Endothelial cell (in vitro differentiated cells): ENCODE measurements at places on chromosomes 16 and 17.

- DNase-seq = no peak
Observed at GRCh38 chr16:86010680-86011141, 111.7 kb downstream of the IRF8 start.

DNA sequence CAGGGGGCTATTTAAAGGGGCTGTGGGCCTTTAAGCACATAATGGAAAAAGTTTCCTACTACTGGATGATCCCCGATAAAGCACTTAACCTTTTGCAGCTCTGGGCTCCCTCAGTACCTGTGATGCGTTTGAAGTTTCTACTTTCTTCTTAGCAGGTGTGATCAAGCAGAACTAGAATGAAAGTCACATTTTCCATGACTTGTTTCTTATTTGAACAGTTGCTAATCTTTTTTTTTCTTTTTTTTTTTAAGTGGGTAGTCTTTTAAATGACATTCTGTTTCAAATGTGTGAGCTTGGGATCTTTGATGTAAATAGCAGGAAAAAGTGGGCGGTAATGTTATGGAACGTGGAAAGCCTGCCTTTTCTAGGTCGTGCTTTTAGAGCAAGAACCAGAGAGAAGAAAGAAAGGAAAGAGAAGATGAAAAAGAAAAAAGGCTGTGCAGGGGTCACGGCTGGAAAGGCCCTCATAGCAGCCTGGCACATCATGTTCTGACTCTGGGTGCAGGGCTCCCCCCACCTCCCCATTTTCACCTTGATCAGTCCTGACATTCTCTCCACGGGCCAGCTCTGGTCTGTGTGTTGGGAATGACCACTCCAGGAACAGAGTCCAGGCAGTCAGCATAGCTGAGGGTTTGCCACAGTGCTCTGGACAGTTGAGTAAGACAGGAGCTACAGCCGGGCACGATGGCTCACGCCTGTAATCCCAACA is 150.6 kb downstream of the CLEC16A start:
- no peak for DNase-seq

DNA sequence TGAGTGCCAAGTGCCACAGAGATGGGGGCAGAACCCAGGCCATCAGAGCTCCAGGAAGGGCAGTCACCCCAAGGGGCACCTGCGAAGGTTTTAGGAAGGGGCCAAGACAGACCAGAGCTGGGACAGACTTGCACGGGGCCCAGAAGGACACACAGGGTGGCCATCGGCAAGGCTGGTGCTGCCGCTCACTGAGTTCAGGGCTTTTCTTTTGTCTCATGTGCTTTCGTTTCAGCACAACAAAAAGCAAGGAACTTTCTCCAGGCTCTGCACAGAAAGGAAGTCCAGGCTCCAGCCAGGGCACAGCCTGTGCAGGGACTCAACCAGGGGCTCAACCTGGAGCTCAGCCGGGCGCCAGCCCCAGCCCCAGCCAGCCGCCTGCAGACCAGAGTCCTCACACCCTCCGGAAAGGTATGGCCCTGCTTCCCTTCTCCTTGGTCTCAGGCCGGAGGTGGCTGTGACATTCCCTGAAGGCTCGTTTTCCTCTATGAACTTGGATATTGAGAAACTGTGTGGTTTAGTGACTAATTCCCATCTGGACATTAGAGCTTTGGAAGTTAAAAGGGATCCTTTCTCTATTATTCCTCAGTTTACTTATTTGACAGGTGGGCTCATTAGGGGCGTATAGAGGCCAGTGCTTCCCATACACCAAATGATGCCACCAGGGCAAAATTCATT is 37.9 kb downstream of the ELAC2 start:
- no peak for DNase-seq

DNA sequence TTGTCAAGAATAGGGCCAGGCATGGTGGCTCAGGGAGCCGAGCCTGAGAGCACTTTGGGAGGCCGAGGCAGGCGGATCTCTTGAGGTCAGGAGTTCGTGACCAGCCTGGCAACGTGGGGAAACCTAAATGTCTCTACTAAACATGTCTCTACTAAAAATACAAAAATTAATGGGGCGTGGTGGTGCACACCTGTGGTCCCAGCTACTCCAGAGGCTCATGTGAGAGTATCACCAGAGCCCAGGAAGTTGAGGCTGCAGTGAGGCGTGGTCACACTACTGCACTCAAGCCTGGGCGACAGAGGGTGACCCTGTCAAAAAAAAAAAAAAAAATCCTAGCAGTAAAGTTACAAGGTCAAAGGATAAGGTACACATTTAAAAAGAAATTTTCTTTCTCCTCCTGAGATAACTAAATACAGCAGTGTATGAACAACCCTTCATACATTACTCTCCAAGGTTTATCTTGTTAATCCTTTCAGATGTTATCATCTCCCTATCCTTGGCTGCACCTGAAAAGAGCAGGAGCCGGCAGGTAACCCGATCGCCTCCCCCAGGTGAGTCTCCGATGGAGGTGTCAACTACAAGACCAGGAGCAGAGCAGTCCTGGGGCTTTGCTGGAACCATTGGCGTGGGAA is 122.3 kb downstream of the GOSR1 start:
- no peak for DNase-seq

GRCh38 chr17:7972131-7972785 is 30.2 kb upstream of the GUCY2D start:
- DNase-seq = no peak

DNA sequence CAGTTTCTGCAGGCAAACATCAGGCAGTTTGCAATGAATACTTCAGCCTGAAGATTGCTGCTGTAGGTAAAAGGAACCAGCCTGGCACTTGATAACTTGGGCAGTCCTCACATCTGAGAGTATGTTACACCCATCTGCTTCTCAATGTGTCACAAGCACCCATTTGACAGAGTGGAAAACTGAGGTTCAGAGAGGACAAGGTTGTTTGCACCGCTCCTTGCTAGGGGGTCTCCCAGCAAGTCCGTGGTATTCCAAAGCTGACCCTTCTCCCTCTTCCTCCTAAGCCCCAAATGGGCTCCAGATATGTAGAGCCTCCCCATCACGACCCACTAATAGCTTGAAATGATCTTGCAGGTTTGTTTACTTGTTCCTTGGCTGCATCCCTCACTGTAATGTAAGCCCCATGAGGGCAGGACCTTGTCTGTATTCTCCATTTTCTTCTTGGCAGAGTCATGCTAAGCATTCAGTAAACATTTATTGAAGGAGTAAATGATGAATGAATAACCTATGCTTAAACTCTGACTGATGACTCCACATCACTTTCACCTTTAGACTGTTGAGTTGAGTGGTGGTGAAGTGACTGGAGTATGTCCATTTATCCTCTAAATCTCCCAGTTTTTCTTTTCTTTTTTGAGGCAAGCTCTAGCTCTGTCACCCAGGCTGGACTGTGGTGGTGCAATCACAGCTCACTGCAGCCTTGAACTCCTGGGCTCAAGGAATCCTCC is 26.4 kb downstream of the HNF1B start:
- no peak for DNase-seq

DNA sequence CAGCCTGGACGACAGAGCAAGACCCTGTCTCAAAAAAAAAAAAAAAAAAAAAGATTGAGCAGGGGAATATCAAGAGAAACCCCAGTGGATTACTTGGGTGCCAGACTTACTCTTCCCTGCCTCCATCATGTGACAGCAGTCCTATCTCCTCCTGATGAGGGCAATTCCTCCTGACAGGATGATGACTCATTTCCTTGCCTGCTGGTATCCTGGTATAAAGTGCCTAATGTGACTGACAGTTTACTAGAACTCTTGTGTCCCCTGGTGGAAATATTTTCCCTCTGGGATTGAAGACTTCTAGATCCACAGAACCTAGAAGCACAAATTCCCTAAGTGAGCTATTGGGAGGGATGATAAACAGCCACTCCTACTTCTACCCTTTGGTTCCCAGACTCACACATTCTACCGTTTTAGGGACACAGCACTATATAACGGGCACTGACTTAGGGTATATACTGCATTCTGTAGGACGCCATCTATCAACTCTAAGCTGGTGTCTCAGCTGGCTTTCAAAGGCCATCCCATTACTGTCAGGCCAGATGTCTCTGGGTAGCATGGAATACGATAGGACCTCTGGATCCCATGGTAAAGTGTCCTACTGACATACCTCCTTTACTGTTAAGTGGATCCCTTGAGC is 114.6 kb upstream of the MED13 start:
- no peak for DNase-seq

- DNase-seq = no peak
Observed at GRCh38 chr16:47377154-47377553, 83.7 kb downstream of the ITFG1 start.

GRCh38 chr16:4613636-4614570 is 785 bp downstream of the UBALD1 start:
- peak; percentile 43 for DNase-seq

- no peak for DNase-seq
Observed at GRCh38 chr17:55023626-55024025, 55.1 kb downstream of the STXBP4 start.

- no peak for DNase-seq
Observed at GRCh38 chr17:38733282-38733981, 3.3 kb downstream of the CISD3 start.

GRCh38 chr17:78396441-78397337 is 18.2 kb downstream of the PGS1 start:
- DNase-seq = no peak

DNA sequence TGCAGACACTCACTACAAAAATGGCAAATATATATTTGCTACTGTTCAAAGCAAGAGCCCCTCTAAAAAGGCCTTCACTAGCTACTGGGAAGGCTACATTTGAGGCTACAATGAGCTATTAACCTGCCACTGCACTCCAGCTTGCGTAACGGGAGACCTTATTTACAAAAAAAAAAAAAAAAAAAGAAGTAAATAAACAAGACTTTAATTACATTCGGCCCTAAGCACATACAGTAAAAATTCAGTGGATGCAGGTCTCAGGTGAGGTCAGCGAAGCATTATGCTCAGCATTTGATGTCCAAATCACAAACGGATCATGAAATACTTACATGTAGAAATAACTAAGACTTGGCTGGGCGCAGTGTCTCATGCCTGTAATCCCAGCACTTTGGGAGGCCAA is 26.7 kb upstream of the LCMT1 start:
- no peak for DNase-seq

DNA sequence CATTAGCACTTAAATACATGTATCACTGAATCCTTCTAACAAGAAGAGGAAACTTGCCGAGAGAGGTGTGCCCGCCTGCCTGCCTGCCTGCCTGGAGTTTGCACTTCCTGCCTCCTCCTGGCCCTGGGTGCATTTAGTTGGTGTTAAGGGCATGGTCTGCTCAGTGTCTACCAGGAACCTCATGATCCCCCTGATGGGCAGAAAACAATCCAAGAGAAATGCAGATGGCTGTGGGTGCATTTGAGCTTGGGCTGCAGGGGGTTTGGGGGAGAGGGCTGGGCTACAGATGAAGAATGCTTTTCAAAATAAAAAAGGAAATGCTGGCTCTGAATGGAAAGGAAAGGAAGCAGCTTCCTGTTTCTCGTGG is 10.1 kb downstream of the KSR1 start:
- peak; percentile 26 for DNase-seq

- DNase-seq = peak; percentile 87
Observed at GRCh38 chr17:76523084-76524037, 14.1 kb downstream of the CYGB start.

GRCh38 chr17:57595947-57596695 is 149.0 kb downstream of the CCDC182 start:
- DNase-seq = peak; percentile 21

DNA sequence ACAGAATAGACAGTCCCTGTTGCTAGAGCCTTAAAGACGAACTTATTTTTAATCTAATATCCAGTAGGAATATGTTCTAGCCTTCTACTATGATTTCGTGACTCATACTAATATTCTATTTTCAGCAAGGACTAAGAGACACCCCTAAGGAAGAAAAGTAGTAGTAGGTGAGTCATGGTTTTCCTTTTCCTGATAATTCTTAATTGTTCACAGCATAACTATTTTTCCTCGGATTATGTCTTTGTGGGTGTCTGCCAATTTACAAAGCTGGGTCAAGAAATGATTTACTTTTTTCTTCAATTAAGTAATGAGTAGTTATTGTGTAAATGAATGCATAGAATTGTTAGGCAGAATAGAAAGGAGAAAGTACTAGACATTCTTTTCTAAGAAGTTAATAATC is 292.2 kb downstream of the TOX3 start:
- no peak for DNase-seq

DNA sequence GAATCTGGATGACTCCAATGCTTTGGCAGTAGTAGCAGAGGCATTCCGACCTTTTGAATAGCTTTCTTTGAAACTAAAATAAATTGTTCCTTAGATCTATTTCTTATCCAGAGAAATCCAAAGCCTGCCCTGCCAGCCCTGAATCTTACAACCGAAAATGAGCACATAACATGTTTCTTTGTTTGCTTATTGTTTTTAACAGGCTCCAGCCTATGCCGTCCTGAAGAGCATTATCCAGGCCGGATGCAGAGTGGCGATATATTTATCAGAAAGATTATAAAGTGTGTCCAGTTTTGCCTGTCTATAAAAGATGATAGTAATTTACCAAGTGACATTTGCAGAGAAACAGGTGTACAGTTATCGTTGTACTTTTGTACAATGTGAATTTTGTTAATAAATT is 10.5 kb downstream of the COQ7 start:
- DNase-seq = no peak

- no peak for DNase-seq
Observed at GRCh38 chr17:50414808-50415207, 11.2 kb upstream of the ACSF2 start.

DNA sequence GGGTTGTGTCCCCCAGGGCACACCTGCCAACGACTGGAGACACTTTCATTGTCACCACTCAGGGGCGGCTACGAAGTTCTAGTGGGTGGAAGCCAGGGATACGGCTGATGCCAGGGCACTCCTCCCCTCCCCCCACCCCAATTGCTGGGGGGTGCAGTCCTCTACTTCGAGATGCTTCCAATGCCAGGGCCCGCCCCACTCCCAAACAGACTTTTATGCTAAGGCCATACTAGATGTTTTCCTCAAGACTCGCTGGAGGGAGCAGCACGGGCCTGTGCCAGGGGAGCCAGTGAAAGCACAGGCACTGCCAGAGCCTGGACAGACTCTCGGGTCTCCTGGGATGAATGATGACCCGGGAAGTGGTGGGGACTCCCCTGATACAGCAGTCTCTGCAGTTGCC is 178.0 kb downstream of the CPPED1 start:
- no peak for DNase-seq

GRCh38 chr16:89322321-89323119 is 105.0 kb downstream of the ZNF778 start:
- DNase-seq = peak; percentile 50

- DNase-seq = no peak
Observed at GRCh38 chr16:85928401-85928820, 29.4 kb downstream of the IRF8 start.

DNA sequence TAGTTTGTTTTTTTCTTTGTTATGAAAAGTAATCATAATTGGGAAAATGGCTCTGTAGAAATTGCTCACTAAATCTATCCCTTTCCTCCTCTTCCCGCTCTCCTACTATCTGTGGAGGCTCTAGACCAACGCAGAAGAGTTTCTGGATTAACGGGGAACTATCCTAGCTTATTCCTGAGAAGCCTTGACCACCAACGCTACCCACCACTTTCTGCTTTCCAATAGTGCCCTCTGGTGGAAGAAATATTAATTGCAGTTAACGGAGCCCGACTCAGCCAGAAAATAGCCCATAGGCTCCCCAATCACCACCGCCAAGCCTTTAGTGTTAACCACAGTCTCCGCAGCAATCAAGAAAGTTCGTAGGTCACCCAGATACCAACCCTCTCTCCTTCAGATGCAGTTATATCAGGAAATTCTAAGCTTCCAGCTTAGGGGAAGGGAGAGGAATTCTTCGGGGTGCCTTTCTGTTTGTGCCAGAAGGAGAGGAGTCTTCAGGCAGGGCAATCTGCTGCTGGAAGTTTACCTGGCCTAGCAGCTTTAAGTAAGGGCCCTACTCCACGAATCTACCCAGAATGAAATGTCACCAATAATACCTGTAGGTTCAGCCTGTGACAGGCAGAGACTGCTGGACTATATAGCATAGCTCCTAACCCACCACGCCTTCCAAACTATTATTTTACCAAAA is 23.0 kb upstream of the NSRP1 start:
- peak; percentile 81 for DNase-seq
